Mononuclear cell (primary cell): ENCODE measurements at places on chromosomes 5 and 9. TPM values are rescaled to one million over a fixed set of nuclear protein-coding genes. Genes with fewer than 3 reads are reported as not detected.

GOLGA1 gene
- total RNA-seq, result 8.5 TPM

CATSPER3 gene
- total RNA-seq, result 0.10 TPM

RABGAP1 gene
- 33.8 TPM for total RNA-seq

GFI1B gene
- 13.6 TPM for total RNA-seq

PMPCA gene
- total RNA-seq, result 36.6 TPM

SLC45A2 gene
- total RNA-seq, result under 0.01 TPM

HTR1A gene
- not detected for total RNA-seq
